ENCODE measurements at places on chromosomes 11 and 22. TPM values are rescaled to one million over a fixed set of nuclear protein-coding genes. Genes with fewer than 3 reads are reported as not detected.

NTM gene
- total RNA-seq: not detected

GRCh38 chr22:50694766-50695420 is 22.3 kb downstream of the SHANK3 start:
- DNase-seq: no peak

DNA sequence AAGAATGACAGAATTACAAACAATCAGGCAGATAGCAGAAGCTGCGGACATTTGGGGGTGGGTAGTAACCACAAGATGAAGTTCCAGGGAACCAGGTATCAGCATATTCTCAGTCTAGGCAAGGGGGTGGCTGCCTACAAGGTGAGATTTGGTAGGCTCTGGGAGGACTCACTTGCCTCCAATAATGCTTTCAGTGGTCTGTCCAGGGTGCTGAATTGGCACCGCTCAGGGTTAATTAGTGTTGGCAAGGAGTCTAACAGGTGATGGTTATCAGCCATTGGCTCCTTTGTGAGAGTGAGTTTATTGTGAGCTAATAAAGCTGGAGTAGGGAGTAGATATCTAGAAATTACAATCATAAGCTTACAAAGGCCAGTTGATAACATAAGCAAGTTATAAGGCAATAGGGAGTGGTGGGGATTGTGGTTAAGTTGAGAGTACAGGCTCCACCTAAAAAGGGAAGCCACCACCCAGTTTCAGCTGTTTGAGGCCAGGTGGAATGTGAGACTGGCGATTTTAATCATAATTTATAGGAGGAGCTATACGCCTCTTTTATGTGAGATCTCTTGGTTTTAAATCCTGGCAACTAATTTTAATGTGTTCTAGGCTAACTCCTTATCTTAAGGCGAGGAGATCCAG is 320.5 kb downstream of the MIAT start:
- peak; percentile 8 for DNase-seq

DNA sequence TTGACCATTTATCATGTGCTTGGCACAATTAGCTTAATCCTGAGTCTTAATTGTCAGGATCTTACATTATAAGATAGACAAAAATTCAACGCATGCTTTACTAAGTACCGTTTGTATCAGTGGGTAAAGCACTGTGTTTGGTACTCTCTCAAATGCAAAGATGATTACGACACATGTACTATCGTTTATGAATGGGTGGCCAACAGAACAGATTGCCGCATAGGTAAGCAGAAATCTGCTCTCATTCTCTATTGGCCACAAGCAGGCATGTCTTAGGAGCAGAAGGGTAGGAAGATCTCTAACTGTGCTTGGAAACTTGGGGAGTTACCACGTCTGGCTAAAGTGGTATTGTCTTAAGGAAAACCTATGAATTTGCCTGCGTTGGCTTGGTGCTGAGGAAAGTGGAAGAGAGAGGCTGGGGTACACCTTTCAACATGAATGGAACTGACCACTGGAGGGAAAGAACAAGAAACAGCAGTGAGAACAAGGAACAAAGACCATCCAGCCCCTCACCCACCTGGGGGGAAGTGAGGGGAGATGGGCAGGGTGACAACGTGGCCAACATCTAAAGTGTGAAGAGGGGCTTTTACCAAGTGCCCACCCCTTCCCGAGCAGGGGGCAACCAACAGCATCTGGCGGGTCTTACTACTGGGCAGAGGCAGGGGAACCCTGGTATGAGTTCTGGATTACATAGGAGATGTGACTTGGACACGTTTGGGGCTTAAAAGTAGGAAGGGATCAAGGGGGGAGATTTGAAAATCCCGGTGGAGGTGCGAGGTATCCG is 1.0 kb upstream of the TUBA8 start:
- DNase-seq: no peak

TRIM49 gene
- not detected for total RNA-seq

DNA sequence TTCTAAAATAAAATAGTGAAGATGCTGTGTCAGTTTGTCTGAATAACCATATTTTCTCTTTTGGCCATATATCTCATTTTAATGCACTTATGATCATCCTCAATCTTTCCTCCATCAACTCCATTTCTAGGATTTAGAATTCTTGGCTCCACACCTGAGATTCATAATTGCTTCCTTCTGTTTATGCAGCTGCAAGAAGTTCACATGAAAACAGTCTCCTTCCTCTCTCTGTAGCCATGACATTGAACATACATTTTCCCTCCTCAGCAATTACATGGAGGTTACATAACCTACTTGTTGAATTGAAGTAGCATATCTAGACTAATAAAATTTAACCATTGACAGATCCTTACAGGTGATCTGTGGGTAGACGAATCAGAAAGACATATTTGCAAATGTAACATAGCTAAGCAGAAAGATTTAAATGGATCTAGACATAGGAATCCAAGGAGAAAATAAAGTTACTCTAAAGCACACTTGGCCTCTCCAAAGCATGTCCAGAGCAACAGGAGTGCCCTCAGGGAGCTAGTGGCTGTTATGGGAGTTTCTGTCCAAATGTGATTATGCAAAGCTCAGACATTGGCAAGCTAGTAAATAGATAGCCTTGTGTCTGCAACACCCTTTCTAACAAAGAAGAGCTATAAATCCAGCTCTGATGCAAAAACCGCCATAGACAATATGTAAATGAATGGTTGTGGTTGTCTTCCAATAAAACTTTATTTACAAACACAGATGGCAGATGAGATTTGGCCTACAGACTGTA is 119.9 kb upstream of the MPPED2 start:
- no peak for DNase-seq

GRCh38 chr11:117819096-117820040 is 5.2 kb downstream of the FXYD2 start:
- peak; percentile 78 for DNase-seq

KCNE3 gene
- not detected for total RNA-seq

DNA sequence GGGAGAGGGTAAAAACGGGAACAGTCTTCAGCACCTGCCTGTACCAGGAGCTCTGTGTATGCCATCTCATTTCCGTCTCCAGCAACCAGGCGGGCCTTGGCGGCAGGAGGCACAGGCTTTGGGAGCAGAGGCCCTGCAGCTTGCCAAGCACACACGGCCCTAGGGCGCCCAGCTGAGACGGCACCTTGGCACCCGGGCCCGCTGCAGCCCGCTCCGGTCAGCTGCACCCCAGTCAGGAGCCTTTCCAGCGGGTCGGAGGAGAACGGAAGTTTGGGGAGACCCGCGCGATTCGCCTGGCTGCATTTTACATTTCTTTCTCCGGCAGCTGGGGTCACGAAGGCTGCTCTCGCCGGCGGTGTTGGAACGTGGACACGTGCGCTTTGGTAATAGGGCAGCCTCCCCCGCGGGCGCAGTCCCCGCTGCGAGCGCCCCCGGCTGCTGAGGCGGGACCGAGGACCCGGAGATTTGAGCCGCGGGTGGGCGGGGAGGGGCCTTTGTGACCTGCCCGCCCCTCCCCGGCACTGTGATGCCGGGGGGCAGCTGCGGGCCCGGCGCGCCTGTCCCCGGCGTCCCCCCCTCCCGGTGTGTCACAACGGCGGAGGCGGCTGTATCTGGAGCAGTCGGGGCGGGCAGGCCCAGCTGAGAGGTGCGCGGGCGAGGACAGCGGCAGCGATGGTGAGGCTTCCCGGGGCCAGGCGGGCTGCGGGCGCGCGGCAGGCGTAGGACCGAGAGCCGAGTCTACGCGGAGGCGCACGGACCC is at the start of gene TUBA8:
Gene TUBA8 (plus strand): TSS at position 616 of the 760 bp plus-strand sequence. CDS start 57 bp downstream, at position 673.
- peak; percentile 33 for DNase-seq

- peak; percentile 90 for DNase-seq
These were observed at the start of the genes ILK and RRP8 for GRCh38 chr11:6603287-6604080. TSS of gene ILK (plus strand) at chr11:6603774. CDS start at chr11:6604272, 498 bp downstream. TSS of gene RRP8 (minus strand) at chr11:6603616. CDS start at chr11:6603502, 114 bp downstream.

GRCh38 chr22:43811777-43812148 is 342 bp downstream of the EFCAB6 start:
- DNase-seq: peak; percentile 16

ROM1 gene
- 2.5 TPM for total RNA-seq

PLAAT5 gene
- total RNA-seq: not detected

P4HA3 gene
- 0.93 TPM for total RNA-seq

GRCh38 chr11:62599901-62600300 is 1.8 kb downstream of the MTA2 start:
- DNase-seq: peak; percentile 82

LRRC32 gene
- total RNA-seq: not detected

GRCh38 chr22:31897842-31898805 is 46.2 kb upstream of the YWHAH start:
- DNase-seq: no peak

- DNase-seq: no peak
These were observed 4.8 kb upstream of the TRIM6 start for GRCh38 chr11:5591613-5592012.

GRCh38 chr22:23236440-23237184 is 56.3 kb downstream of the BCR start:
- no peak for DNase-seq

- DNase-seq: peak; percentile 89
These were observed 906.1 kb upstream of the RAG2 start for GRCh38 chr11:37504060-37504611.

DNA sequence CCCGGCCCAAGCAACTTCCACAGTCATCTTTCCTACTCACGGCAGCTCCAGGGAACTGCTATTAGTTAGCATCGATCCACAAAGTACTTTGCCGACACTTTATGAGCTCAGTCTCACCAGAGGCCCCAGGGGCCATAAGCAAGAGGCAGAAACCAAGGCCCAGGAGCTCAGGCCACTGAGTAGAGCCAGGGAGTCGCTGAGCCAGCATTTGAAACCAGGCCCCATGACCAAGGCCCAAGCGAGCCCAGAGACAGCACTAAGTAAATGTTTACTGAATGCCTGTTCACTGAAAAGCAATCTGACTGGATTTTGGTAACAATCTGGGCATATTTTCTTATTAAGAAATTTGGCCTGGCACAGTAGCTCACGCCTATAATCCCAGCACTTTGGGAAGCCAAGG is 43.3 kb downstream of the ARRB1 start:
- no peak for DNase-seq

PACS1 gene
- total RNA-seq: 32.2 TPM

DNA sequence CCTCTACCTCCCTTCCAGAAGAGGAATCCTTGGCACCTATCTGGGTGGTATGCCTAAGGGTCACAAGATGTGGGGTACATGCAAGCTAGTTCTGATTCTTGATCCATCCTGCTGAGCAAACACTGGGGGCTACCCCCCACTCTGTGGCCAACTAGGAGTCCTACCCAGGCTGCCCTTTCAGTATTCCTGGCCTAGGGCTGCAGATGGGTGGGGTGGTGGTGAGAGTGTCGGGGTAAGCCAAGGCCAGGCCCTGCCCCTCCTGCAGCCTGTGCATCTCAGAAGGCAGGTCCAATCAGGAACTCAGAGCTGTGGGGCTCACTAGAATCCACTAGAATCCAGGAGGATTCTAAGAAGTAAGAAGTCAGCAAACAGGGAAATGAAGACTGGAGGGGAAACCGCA is 10.9 kb downstream of the SSH3 start:
- no peak for DNase-seq

DNA sequence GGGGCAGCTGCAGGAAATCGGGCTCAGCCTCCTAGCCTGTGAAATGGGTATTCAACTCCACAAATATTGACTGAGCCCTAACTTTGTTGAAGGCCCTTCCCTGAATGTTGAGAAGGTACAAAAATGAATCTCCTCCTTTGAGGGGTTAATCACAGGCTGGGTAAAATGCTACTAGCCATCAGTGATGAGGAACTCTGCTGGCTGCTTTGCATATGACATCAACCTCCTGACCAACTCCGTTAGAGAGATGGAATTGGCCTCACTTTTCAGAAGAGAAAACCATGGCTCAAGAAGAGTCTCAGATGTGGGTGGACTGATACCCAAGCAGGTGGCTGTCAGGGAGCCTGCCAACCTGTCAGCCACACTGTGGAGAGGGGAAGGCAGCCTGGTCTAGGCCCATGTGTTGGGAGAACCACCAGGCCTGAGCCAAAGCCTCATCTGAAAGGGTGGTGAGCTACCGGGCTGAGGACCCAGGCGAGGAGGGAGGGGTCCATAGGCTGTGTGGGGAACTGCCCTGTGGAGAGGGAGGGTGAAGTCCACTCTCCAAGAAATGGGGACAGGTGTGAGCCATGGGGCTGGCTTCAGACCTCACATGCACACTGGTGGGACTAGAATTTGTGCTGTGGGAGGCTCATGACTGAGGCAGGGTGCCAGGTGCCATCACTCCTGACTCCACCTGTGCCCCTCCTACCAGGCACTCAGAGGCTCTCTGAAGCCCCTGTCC is 11.8 kb downstream of the CDCA5 start:
- DNase-seq: no peak

DNA sequence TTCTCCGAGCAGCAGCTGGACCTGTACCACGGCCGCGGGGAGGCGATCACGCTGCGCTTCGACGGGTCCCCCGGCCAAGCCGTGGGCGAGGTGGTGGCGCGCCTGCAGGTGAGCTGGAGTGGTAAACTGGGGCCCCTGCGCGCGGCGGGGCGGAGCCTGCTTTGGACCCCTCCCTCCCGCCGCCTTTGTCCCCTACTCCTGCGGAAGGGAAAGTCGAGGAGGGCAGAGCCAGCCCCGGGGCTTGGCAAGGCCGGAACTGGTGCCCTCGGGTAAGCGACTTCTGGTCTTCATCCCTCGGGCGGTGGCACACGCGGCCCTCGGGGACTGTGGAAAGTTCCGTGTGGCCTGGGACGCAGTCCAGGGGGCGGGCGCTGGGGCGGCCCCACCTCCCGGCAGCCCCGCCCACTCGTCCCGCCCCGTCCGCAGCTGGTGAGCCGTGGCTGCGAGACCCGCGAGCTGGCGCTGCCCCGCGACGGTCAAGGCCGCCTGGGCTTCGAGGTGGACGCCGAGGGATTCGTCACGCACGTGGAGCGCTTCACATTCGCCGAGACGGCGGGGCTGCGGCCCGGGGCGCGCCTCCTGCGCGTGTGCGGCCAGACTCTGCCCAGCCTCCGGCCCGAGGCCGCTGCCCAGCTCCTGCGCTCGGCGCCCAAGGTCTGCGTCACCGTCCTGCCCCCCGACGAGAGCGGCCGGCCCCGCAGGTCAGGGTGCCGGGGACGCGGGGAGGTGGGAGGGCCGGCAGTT is 9.2 kb downstream of the SIPA1 start:
- no peak for DNase-seq

- peak; percentile 58 for DNase-seq
These were observed 377.2 kb upstream of the DDI1 start for GRCh38 chr11:103659206-103659618.

- no peak for DNase-seq
These were observed 23.8 kb downstream of the TREH start for GRCh38 chr11:118655486-118656190.

DNA sequence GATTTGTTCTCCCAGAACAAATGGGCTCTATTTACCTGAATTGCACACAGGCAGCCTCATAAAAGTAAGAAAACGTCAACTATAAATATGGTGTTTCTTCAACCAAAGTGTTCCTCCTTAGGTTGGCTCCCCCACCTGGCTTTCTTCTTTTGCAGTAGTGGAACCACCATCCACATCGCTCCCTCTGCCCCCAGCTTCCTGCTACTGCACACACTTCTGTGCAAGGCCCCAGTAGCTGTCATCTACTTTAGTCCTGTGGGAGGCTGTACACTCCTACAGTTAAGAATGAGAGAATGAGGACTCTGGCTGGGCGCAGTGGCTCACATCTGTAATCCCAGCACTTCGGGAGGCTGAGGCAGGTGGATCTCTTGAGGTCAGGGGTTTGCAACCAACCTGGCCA is 89.5 kb downstream of the BMAL1 start:
- DNase-seq: no peak

CSRP3 gene
- not detected for total RNA-seq

MUC6 gene
- total RNA-seq: not detected

MYOD1 gene
- total RNA-seq: not detected

Data from MCF 10A (cell line).